HS-27A (cell line): ENCODE measurements at places on chromosomes 12 and 14.

- no peak for DNase-seq
Observed at GRCh38 chr12:51817027-51817953, 31.2 kb downstream of the FIGNL2 start.

- no peak for DNase-seq
Observed at GRCh38 chr12:45986641-45987339, 3.6 kb downstream of the SCAF11 start.

DNA sequence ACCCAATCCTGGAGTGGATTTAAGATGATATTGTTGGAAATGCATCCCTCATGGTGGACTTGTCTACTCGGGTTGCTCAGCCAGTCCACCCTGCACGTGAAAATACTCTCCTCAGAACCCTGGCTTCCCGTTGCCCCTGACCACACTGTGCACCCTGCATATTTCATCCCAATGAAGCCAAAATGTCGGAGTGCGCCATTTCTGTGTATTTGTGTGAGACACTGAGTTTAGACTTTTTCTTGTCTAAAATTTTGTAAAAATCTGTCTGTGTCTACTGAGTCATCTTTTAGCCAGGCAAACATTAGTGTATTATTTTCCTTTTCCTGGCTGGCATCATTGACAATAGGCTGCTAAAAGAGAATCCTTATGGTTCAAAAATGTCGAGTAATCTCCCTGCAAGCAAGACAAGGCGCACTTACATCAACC, 485 bp upstream of the PNMA1 start:
- no peak for DNase-seq

DNA sequence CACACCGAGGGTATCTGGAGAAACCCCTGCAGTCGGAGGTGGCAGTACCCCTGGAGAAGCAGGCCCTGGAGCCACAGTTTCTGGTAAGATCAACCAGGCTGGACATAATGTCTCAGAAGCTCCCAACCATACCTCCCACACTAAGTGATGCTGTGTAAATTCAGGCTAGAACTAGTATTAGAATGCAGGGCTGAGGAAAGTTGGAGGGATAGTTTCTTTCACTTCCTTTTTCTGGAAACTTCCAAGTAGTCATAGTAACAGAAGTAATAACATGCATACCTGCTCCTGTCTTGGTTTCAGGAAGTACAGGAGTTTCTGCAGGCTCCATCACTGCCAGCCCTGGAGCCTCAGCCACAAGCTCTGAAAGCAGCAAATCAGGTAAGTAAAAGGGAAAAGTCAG, 228.1 kb upstream of the CNTN1 start:
- DNase-seq = no peak

GRCh38 chr14:79727900-79728299, 483.4 kb downstream of the DIO2 start:
- DNase-seq = no peak

- no peak for DNase-seq
Observed at GRCh38 chr14:78088916-78089315, 81.3 kb upstream of the NRXN3 start.

- no peak for DNase-seq
Observed at GRCh38 chr12:56151672-56152131, 685 bp upstream of the MYL6B start.

DNA sequence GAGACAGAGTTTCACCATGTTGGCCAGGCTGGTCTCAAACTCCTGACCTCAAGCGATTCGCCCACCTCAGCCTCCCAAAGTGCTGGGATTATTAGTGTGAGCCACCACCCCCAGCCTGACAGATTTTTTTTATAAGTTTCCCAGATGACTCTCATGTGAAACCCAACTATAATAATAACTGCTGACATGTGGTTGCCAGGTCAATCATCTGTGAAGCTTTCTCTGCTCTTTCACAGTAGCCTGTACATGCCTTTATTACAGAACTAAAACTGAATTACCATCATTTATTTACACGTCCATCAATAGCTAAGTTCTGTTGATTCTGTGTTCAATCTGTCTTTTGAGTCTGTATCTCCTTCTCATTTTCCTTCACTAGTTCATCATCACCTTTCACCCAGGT, 218.5 kb downstream of the RPS29 start:
- no peak for DNase-seq

GRCh38 chr12:106342397-106343213, 14.9 kb upstream of the POLR3B start:
- DNase-seq = no peak

DNA sequence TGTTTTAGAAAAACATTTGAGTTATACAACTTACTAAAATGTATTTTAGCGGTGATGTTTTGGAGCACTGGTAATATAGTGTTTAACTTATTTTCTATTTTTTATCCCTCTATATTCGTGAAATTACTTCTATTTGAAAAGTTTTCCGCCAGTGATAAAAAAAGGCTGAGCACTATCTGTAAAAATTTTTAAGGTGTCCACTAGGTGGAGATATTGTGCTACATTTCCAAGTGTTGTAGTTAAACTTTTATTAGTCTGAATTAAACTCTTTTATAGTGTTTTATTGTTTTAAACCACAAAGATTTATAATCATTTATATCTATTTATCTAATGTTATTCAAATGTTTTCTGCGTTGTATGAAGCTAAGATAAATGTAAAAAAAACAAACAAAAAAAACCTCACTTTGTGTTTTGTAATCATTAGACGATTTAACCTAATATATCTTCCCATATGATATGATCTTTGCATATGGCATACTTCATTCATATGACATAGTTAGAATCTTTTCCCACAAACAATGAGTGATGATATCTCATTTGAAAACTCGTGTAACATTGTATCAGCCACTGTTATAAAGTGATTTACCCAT, 11.8 kb downstream of the ALG10B start:
- DNase-seq = no peak

- DNase-seq = no peak
Observed at GRCh38 chr12:127275416-127275815, 991.6 kb upstream of the TMEM132C start.

GRCh38 chr14:101354726-101355125, 206.6 kb upstream of the DIO3 start:
- DNase-seq = no peak

DNA sequence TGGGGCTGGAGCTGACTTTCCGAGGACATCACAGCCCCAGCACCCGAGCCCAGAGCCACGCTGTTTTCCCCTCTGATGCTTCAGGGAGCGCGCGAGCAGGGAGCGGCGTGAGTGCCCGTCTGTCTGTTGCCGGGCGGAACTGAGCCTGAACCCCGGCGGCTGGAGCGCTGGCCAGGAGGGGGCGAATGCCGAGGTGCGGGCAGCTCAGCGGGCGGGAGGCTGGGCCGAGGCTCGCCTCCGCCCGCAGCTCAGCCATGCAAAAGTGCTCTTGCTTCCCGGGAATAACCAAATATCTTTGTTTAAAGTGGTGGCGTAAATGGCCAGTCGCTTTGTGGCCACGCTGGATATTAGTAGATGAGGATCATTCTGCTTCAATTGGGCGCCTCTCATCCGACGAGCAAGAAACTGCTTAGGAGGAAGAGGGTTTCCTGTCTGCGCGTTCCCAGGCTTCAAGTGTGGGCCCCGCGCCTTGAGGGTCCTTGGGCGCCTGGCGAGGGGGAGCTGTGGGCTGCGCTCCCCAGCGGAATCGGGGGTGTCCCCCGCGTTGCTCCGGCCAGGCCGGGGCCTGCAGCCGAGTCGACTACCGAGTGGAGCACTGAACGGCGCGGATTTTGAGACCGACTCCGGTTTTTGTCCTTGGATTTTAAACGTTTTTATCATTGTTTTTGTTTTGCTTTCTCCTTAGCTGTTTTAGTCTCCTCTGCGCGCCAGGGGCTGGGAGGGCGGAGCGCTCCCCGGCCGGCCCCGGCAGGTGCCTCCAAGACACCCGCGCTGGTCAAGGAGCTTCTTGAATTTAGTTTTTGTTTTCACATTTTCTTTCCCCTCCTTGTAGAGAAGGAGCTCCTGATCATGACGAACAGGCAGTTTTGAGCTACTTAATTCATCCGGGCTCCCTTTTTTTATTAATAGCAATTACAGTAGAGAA, 831 bp upstream of the NKX2-1 start:
- DNase-seq = peak; percentile 20
